Ovary (tissue), 10 donors: ENCODE measurements at places on chromosomes 12 and 14. TPM values are rescaled to one million over a fixed set of nuclear protein-coding genes. Genes with fewer than 3 reads are reported as not detected.

GRCh38 chr14:43754838-43755237 lies 752.2 kb downstream of the FSCB start:
- no peaks in the 10 kb centered on the region for H3K36me3 ChIP-seq
- DNase-seq, result no peak
- no peaks in the 10 kb centered on the region for H3K27me3 ChIP-seq

DNA sequence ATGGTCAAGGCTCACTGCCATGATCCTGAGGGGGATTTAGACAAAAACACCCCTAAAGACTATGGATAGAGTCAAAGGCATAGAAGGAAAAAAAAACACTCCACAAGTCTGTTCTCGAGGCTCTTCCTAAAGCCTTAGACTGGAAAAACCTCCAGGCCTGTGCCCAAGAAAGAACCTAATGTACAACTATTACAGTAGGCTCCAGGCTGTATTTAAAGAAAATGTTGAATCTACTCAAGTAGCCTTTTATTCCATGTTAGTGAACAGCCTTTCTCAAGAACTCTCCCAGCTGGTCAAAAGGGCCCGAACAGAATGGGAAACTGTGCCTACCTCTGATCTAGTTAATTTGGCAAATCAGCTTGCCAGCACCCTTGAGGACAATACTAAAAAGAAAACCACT lies 28.3 kb downstream of the GNPTAB start:
- no peaks in the 10 kb centered on the region for H3K27me3 ChIP-seq
- DNase-seq, result no peak
- H3K27ac ChIP-seq, result no peak overlapping the region
- H3K4me1 ChIP-seq, result no peaks in the 10 kb centered on the region
- H3K4me3 ChIP-seq, result no peak overlapping the region
- no peaks in the 10 kb centered on the region for H3K36me3 ChIP-seq

- peak overlapping the region; percentile 51 for H3K27ac ChIP-seq
- no peaks in the 10 kb centered on the region for H3K27me3 ChIP-seq
- H3K36me3 ChIP-seq, result no peaks in the 10 kb centered on the region
- peak overlapping the region; percentile 59 for H3K4me3 ChIP-seq
- peak; percentile 54 for DNase-seq
Observed at GRCh38 chr14:74610866-74611649, 979 bp downstream of the LTBP2 start.

GRCh38 chr12:12286441-12286840 lies 19.6 kb upstream of the LRP6 start:
- no peak for DNase-seq
- peaks cover 6% of the 10 kb centered on the region for H3K4me1 ChIP-seq
- H3K4me3 ChIP-seq, result no peak overlapping the region
- no peaks in the 10 kb centered on the region for H3K27me3 ChIP-seq

The TAS2R42 gene
- not detected for total RNA-seq

The GZMH gene
- total RNA-seq, result 0.80 TPM

The FAM222A gene
- 28.4 TPM for total RNA-seq

The GPR84 gene
- total RNA-seq, result 1.0 TPM
